ENCODE measurements at places on chromosomes 12 and 14.

DNA sequence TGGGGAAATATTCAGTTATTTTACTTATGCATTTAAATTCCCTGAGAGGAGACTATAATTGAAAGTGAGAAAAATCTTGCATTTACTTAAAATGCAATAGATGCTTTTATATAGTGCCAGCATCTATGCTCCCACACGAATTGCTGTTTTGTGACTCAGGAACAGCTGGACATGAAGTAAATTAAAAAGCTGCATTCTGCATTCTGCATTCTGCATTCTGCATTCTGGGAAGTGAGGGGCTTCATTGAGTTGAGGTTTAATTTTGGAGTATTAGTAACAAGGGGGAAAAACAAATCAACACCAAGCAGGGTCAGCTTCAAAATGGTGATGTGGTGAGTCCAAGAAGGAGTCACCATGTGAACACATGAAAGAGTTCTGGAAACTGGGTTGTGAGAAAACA, 101.2 kb downstream of the C12orf50 start:
- DNase-seq, result no peak

- no peak for DNase-seq
Observed at GRCh38 chr14:95047754-95048153, 109.6 kb downstream of the DICER1 start.

DNA sequence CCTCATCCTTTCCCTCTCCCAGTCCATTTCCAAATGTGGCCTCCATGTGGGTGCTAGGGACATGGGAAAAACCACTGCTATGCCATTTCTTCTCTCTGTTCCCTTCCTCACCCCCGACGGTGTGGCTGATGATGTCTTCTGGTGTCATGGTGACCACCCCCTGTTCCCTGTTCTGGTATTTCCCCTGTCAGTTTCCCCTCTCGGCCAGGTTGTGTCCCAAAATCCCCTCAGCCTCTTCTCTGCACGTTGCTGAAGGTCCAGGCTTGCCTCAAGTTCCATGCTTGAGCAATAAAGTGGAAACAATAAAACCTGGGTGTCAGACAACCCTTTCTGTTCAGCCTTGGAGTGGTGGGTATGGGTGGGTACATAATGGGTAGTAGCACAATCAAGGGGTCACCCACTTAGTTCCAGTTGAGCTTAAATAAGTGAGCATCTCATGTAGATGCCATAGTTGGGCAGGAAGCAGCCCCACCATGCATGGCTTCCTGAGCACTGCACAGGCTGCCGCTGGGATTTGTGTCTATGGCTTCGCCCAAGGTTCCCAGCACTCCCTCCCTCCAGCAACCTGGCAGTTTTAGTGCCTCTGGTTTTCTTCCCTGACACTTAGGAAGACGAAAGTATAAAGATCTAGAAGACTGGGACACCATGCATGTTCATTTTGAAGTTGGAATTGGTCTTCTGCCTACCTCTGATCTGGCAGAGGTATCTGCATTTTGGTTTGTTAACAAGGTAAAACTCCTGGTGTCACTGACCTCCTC, 8.7 kb upstream of the ITFG2 start:
- DNase-seq, result no peak

DNA sequence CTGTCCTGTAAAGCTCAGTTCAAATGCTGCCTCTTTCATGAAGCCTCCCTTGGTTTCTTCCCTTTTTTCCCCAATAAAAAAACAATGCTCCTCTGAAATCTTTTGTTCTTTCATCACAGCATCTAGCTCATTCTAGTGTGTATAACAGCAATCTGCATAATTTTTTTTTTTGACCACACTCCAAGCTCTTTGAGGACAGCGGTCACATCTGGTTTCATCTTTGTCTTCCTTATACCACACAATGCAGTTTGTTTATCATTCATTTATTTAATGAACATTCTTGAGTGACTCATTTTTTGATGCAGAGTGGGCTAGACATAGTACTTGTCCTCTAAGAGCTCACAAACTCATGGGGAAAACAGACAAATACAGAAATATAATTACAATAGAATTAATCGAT, 7.3 kb downstream of the GNG2 start:
- no peak for DNase-seq

- DNase-seq, result no peak
Observed at GRCh38 chr12:102948941-102949352, 8.5 kb upstream of the ASCL1 start.

DNA sequence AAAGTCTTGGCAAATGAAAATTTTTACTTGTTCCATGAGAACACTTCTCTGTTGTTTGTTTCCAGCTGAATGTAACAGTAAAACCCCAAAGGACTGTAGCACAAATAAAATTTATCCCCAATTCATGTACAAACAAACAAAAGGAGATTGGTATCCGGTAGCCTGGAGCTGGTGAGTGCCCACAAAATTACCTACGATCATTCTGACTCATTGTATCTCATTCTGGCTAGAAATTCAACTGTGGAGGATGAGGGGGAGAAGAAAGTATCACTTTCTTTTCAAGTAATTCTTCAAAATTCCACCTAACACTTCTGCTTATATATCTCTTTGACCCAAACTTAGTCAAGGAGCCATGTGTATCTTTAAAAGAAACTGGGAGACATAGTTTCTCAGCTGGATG, 268.5 kb downstream of the ALG10B start:
- no peak for DNase-seq

- no peak for DNase-seq
Observed at GRCh38 chr12:57418255-57418654, 12.6 kb downstream of the R3HDM2 start.

DNA sequence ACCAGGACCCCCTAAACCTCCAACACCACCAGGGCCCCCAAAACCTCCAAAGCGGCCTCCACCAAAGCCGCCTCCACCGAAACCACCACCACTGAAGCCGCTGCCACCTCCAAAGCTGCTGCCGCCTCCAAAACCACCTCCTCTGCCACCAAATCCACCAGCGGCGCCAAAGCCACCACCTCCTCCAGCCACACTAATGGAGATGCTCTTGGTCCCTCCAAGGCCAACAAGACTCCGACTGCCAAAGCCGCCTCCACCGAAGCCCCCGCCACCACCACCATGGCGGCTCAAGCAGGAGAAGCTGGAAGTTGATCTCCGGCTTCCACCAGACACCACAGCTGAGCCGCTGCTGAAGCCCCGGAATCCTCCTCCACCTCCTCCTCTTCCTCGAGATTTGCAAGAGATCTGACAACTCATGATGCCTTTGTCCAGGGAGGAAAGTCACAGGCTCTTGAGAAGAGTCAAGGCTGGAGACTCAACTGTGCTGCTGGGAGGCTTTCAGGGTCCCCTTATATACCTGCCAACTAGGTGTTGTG, at the start of gene KRT2:
Gene KRT2, minus strand, starts transcription at position 486 of the 536 bp plus-strand sequence. Its CDS starts 69 bp downstream, at position 417.
- no peak for DNase-seq

DNA sequence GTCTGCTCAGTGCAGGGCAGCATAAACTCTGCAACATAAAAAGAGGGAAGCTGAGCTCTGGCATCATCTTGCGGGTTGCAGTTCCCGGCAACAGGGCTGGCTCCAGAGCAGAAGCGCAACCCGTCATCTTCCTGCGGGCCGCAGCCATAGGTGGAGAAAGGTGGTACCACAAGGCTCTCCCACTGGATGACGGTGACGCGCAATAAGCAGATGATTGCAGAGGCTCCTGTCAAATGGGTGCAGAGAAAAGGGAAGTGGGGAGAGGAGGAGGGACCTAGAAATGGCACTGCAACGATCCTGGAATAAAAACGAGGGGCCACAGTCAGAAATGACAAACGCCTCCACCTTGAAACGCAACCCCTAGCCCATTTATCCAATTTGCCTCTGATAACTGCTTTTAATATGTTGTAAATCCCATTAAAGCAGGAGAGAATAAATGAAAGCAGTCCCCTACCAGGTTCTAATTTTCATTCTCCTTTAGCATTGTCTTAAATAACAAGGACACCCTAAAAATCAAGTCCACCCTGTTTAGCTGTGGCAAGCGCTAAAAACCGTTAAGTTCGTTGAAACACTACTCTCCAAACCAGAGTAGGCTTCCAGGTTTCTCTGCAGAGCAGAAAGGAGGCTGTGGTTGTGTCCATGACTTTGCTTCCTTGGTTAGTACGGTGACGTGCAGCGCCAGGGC, 30.9 kb upstream of the TUBA1C start:
- no peak for DNase-seq

DNA sequence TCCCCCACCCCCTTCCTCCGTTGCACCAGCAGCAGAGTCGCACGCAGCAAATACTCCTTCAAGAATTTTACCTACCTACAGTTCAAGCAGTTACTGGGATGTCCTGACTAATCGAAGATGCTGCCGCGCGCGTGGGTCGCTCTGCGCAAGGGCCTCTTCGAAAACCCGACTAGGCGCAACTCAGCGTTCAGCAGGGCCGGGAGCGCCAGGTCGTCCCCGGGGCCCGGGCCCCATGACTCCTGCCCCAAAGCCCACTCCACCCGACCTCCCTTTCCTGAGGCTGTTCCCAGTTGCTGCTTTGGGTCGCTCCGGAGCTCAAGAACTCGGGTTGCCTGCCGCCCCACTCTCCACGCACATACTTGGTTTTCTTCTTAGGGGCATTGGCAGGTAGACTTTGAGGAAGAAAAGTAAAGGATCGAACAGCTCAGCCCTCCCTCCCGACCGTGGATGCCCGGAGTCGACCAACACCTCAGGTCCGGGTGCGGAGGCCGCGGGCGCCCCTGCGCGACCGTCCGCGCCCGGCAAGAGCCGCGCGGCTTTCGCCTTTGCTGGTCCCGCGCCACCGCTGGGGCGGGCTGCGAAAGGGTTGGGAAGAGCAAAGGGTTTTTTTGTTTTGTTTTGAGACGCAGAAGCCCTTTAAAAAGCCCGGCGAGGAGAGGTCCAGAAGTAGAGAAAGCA, 1.9 kb downstream of the BMP4 start:
- DNase-seq, result no peak

DNA sequence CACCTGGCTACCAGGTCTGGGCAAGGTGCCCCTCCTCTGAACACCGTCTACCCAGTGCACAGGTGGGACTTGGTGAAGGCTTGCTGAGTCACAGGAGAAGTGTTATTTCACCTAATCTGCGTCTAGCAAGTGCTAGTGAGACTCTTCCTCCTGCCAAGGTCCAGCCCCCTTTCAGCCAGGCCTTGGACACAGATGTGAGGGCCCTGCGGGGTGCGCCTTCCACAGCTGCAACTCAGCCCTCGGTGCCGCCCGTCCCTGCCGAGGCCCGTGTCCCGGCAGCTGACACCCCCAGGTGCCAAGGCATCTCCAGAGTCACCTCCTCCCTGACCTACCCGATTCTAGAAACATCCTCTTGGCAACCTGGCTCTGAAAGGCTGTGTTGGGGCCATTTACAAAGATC, 55.1 kb downstream of the PRIMA1 start:
- no peak for DNase-seq

DNA sequence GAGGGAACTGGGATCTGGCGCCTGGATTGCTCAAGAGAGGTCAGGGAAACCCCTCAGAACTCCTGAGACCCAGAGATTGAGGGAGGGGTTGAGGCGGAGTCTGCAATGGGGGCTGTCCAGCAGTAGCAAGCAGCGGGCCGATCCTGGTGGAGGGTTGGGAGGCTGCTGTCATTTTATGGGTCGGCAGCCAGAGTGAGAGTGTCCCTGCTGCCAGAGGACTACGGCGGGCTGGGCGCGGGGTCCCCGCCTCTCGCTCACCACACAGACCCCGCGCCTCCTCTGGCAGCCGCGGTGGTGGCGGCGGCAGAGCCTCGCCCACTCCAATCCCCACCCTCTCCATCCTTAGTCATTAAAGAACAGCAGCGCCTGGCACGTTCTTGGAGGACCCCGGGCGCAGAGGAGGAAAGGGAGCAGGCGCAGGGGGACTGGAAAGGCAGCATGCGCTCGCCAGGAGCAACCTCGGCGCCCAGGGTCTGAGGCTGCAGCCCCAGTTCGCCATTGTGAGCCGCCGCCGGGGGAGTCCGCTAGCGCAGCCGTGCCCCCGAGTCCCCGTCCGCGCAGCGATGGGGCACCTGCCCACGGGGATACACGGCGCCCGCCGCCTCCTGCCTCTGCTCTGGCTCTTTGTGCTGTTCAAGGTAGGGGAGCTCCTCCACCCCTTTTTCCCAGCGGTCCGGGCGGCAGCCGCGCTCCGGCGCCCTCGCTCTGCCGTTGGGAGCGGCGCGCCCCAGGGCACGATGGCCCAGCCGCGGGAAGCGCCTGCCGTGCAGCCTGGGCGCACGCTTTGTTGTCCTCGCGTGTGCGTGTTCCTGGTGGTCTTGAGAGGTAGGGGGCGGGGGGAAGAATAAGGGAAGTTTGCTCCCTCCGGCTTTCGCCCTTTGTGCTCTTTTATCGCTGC, at the start of gene PTPRO:
Gene PTPRO, plus strand, starts transcription at position 345 of the 898 bp plus-strand sequence.
- no peak for DNase-seq

DNA sequence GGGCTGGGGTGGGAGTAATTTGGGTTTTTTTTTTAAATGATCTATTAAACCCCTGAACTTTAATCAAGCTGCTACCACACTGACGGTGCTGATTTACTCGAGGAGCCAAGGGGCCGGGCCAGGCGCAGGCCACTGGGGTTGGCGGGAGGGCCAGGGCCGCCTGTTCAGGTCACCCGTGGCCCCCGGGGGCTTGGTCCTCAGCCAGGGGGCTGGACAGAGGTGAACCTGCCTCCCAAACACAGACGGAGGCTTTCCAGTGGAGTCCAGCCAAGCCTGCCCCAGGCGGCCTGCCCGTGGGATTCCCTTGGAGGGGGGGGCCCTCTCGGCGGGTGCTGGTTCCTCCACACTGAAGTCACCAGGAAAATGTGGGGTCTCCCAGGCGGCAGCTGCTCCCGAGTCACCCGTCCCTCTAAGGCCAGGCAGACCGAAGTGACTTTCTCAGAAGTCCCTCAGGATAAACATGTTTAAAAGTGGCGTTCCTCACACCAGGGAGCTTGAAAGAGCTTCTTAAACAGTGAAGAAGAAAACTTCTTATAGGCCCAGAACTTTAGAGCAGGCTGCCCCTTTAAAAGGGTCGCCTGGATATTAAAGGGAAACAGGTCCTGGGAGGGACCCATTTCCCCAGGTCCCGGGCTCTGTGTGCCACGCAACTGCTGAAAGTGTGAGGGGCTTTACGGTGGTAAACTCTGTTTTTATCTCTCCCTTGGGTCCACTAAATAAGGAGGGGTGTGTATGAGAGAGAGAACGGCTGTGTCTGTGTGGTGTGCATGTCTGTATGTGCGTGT, 167.2 kb upstream of the GSC start:
- DNase-seq, result no peak

DNA sequence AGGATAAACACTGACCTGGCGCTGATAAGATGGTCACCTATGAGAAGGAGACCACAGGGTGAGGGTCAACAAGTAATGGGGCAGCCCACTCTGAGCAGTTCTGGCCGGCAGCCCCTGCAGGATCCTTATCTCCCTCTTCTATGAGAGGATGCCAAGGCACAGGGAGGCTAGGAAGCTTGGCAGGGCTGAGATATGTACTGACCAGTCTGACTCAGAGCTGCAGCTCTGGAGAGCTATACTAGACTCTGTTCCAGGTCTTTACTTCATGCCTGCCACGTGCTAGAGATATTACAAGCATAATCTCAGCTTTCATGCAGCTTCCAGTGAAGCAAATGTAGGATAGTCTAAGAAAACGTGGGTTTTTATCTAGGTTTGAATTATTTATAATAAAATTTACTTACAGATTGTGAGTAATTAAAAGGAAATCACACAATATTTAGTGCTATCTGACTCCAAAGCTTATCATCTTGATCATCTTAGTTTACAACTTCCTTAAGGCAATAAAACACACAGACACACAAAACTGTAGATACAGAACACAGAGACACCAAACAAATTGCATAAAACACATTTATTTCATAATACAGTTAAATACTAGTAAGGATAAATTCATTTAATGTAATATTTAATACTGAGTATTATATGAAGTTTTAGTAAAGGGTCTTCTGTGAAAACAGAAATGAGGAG, 32.3 kb downstream of the GIT2 start:
- no peak for DNase-seq

GRCh38 chr12:24796876-24797275, 152.0 kb downstream of the BCAT1 start:
- DNase-seq, result no peak

All from HuH-7.5 (cell line).